ENCODE measurements at places on chromosomes 2 and 18. TPM values are rescaled to one million over a fixed set of nuclear protein-coding genes. Genes with fewer than 3 reads are reported as not detected.

The FSIP2 gene
- 0.07 TPM for total RNA-seq

DNA sequence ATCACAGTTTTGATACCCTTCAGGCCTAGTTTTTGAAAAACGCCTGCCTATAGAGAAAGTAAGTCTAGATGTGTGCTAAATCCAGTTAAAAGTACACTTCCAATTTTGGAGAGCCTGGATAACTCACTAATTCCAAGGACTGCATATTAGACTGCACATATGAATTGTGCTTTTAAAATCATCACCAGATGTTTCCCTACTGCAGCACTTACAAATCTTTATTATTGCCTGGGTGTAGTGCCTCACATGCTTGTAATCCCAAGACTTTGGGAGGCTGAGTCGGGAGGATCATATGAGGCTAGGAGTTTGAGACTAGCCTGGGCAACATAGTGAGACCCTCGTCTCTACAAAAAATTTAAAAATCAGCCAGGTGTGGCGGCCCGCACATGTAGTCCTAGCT lies 35.9 kb upstream of the HTR2B start:
- DNase-seq = no peak

The FBXO15 gene
- 0.69 TPM for total RNA-seq

The IL1F10 gene
- total RNA-seq = not detected

The ACTR2 gene
- 493 TPM for total RNA-seq
